ENCODE measurements at places on chromosomes 5 and 9. TPM values are rescaled to one million over a fixed set of nuclear protein-coding genes. Genes with fewer than 3 reads are reported as not detected.
A peak's percentile ranks its signal among the peaks of the same experiment; 100 is the strongest.

Gene PRR16
- 9.1 TPM for total RNA-seq

Gene GPR151
- total RNA-seq: not detected

Gene PCDHA12
- total RNA-seq: 13.8 TPM

Gene FOXD4L5
- 0.11 TPM for total RNA-seq

Gene STPG3
- total RNA-seq: not detected

Gene SLC25A48
- not detected for total RNA-seq

DNA sequence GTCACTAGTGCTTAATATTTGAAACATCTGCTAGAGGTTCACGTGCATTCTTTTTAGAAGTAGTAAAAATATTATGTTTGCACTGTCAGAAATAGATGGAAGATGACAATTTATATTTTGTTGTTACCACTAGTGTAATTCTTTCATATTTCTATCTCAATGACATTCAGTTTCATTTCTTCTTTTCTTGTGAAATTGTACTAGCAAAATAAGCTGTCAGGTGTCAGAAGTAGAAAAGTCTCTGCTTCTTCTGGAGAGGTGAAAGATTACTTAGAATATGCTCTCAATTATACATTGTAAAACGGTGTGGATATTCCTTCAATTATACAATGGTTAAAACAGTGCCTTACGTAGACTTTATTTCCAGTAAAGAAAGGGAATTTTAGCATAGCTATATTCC lies 395.4 kb downstream of the CSNK1G3 start:
- DNase-seq: no peak
- H3K27ac ChIP-seq: no peak overlapping the region
- no peaks in the 10 kb centered on the region for H3K4me1 ChIP-seq
- no peaks in the 10 kb centered on the region for H3K27me3 ChIP-seq
- H3K4me3 ChIP-seq: no peak overlapping the region

DNA sequence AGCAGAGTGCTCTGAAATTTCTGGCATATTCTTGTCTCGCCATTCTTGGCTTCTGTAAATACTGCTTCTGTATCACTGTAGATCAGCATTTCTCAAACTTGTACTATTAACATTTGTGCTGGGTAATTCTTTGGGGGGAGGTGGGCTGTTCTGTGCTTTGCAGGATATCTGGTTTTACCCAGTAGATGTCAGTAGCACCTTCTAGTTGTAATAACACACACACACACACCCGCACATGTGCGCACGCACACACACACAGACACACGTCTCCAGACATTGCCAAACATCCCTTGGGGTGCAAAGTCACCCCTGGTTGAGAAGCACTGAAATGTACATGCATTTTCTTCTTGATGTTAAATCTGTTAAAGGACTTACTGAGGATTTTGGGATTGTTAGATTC lies 304.1 kb downstream of the MAT2B start:
- no peaks in the 10 kb centered on the region for H3K4me1 ChIP-seq
- H3K27me3 ChIP-seq: no peaks in the 10 kb centered on the region
- no peak overlapping the region for H3K4me3 ChIP-seq
- H3K27ac ChIP-seq: no peak overlapping the region
- no peak for DNase-seq

DNA sequence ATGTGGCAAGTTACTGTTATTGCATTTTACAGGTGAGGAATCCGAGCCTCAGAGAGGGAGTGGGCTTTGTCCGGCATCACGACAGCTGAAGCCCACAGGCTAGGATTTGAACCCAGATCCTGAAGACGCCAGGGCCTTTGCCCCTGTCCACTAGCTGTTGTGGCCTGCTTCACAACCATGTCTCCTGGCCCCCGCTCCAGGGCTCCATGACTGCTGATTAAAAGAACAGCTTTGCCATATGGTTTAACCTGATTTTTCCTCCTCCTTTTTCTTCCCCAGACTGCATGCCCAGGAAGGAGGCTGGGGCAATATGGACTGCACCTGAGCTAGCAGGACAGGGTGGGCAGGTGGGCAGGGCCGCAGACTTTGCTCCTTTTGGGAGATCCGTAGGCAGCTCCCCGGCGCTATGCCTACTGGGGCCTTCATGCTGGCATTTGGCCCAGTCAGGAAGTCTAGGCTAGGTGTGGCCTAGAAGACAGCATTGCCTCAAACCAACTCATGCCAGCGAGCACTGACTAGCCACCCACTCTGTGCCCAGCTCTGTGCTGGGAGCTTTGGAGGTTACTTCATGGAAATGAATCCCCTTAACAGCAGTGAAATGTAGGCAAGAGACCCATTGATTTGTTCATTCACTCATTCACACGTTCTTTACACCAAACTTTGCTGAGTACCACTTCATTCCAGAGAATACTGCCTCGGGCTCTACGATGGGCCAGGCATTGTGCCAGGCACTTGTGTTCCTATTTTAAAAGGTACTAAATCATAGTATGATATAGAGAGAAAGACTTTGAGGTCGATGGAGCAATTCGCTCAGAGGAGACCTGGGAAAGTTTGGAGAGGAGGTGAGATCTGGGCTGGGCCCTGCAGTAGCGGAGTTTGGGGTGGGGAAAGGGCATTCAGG lies 94.3 kb upstream of the CPEB4 start:
- no peaks in the 10 kb centered on the region for H3K27me3 ChIP-seq
- H3K27ac ChIP-seq: no peak overlapping the region
- peaks cover 8% of the 10 kb centered on the region for H3K4me1 ChIP-seq
- no peak overlapping the region for H3K4me3 ChIP-seq
- no peaks in the 10 kb centered on the region for H3K36me3 ChIP-seq

- H3K27ac ChIP-seq: no peak overlapping the region
- no peak for DNase-seq
- peaks cover 3% of the 10 kb centered on the region for H3K27me3 ChIP-seq
- H3K4me1 ChIP-seq: no peaks in the 10 kb centered on the region
- H3K4me3 ChIP-seq: no peak overlapping the region
- H3K36me3 ChIP-seq: no peaks in the 10 kb centered on the region
Measured at GRCh38 chr9:36835271-36835996, 198.6 kb downstream of the PAX5 start.

DNA sequence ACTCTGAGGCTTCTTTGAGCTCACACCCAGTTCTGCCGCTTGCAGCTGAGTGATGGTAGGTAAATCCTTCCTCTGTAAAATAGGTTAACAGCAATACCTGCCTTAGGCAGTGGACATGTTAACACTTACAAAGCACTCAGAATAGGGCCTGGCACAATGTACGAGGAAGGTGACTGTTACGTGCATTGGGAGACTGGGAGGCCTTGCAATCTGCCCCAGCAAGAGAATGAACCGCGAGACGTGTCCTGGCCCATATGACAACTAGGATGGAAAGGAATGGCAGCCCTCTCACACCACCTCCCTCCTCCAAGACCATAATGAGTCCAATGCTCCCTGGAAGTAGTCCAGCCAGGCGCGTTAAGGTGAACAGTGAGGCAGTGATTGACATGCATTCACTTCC lies 23.1 kb upstream of the AKNA start:
- H3K4me1 ChIP-seq: peaks cover 10% of the 10 kb centered on the region
- DNase-seq: no peak

GRCh38 chr5:164027738-164028137 lies 522.3 kb downstream of the MAT2B start:
- no peak overlapping the region for H3K27ac ChIP-seq
- no peak overlapping the region for H3K4me3 ChIP-seq
- no peaks in the 10 kb centered on the region for H3K36me3 ChIP-seq
- DNase-seq: no peak

GRCh38 chr5:65086234-65086890 lies 317.6 kb downstream of the CWC27 start:
- no peaks in the 10 kb centered on the region for H3K27me3 ChIP-seq
- no peak overlapping the region for H3K4me3 ChIP-seq
- H3K36me3 ChIP-seq: no peaks in the 10 kb centered on the region
- DNase-seq: no peak
- H3K27ac ChIP-seq: no peak overlapping the region
- no peaks in the 10 kb centered on the region for H3K4me1 ChIP-seq

DNA sequence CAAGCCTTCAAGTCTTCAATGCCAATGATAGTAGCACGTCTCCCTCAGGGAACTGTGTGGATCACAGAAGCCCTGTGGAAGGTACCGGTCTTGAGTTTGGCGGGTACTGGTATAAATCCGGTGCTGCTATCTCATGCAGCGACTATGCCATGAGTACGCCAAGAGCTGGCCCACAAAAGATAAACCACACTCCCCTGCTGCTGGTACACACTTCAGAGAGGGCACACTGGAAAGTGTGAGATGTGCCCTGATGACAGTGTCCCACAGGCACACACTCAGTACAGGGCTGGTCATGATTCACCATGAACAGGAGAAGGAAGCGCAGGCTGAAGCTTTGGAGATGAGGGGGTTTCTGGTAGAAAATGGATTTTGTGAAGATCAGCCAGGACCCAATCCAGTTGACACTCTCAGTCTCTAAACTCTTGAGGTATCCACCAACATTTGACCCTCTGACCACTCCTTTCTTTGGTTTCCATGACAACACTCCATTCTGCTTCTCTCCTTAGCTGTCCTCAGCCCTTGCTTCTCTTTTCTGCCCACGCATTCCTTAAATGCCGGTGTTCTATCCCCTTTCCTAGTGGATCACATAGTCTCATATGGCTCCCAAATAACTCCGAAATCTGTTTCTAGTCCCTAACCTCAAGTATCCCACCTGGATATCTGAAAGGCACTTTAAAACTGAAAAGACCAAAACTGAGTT lies 5.1 kb downstream of the AMACR start:
- no peak for DNase-seq
- H3K4me3 ChIP-seq: no peak overlapping the region
- peaks cover 14% of the 10 kb centered on the region for H3K4me1 ChIP-seq
- no peak overlapping the region for H3K27ac ChIP-seq
- no peaks in the 10 kb centered on the region for H3K27me3 ChIP-seq

- DNase-seq: peak; percentile 89
- no peaks in the 10 kb centered on the region for H3K36me3 ChIP-seq
- no peaks in the 10 kb centered on the region for H3K4me1 ChIP-seq
Measured at GRCh38 chr5:32760091-32760509, 49.0 kb downstream of the NPR3 start.

DNA sequence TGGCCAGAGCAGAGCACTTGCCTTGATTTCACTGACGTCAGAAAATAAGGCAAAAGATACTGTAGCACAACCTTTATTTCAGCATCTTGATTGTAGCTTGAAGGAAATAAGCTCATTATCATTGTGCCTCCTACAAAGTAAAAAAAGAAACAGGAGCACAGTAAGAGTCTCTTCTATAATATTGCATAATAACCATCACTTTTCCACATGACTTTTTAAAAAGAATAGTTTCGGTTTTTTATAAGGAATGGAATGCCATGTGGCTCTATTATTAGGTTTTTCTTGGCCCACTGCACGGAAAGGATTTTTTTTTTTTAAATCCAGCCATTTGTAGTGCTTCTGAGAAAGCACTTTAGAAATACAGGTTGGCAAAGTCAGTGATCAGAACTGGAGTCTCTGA lies 655.3 kb downstream of the LRRC70 start:
- no peak overlapping the region for H3K4me3 ChIP-seq
- H3K27me3 ChIP-seq: no peaks in the 10 kb centered on the region
- H3K27ac ChIP-seq: no peak overlapping the region
- H3K4me1 ChIP-seq: no peaks in the 10 kb centered on the region
- DNase-seq: peak; percentile 7

DNA sequence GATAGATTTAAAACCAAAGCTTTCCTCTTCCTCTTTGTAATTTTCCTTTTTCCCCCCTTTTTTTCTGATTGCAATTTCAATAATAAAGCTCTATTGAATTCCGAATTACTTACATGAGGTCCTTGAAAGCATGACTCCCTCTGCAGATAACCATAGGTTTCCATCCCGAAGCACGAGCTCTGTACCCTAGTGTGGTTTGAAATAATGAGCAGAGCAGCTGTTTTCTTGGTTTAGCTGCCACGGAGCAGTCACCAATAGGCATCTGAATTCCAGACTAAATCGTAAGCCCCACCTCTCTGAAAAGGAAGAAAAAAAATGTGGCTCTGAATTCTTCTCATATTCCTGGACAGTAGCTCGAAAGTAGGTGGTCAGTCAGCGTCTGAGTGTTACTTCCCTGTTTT lies 18.5 kb upstream of the GNE start:
- H3K27ac ChIP-seq: no peak overlapping the region
- H3K4me1 ChIP-seq: peaks cover 6% of the 10 kb centered on the region
- no peaks in the 10 kb centered on the region for H3K36me3 ChIP-seq
- DNase-seq: peak; percentile 88
- H3K4me3 ChIP-seq: peak overlapping the region; percentile 49

GRCh38 chr5:65808818-65809217 lies 86.8 kb downstream of the NLN start:
- peak overlapping the region; percentile 34 for H3K27ac ChIP-seq
- H3K36me3 ChIP-seq: peaks cover 7% of the 10 kb centered on the region
- H3K27me3 ChIP-seq: no peaks in the 10 kb centered on the region

GRCh38 chr9:16811987-16812685 lies 58.3 kb downstream of the BNC2 start:
- no peak overlapping the region for H3K4me3 ChIP-seq
- no peaks in the 10 kb centered on the region for H3K4me1 ChIP-seq
- no peak for DNase-seq
- H3K36me3 ChIP-seq: no peaks in the 10 kb centered on the region
- no peaks in the 10 kb centered on the region for H3K27me3 ChIP-seq
- H3K27ac ChIP-seq: no peak overlapping the region

DNA sequence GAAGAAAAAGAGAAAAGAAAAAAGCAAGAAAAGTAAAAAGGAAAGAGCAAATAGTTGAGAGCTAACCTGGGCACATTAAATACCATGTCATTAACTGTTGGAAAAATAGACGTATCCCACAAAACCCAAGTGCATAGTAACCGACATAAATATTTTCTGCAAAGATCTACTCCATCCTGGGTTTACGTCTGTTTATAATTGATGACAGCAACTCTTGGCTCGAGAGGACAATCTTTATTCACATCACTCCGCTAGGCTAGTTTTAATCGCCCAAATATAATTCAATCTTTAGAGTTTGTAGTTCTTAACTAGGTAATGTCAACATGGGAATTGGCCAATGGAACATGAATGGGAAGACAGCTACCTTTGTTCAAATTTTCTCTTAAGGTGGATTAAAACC lies 321.7 kb upstream of the TNC start:
- no peak for DNase-seq
- no peak overlapping the region for H3K27ac ChIP-seq
- no peaks in the 10 kb centered on the region for H3K27me3 ChIP-seq
- H3K4me1 ChIP-seq: no peaks in the 10 kb centered on the region

DNA sequence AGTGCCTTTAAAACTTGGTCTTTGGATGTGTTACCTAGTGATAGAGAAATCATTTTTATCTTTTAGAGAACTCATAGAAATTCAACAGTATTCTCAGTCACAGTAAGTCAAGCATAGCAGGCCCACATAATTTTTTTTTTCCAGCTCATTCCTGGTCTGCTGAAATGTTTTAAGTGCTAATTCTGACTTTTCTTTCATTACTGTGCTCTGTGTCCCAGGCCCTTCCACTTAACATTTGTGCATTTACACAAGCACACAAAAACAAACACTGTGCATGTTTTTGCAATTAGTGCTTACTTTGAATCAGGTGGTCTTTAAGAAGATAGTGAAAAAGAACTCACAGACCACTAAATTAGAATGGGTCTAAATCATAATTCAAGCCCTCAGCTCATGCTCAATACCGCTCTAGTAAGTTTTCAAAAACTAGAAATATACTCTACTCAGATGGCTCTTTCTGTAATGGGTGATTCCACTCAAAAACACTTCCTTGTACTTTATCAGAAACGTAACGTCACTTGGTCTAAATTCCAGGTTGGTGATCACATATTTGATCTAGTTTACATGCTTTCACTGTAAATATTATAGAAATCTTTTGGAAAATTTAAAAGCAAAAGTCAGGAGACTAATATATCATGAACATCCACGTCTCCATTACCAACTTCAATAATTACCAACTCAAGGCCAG lies 107.8 kb downstream of the PCSK5 start:
- no peaks in the 10 kb centered on the region for H3K27me3 ChIP-seq
- H3K27ac ChIP-seq: no peak overlapping the region
- H3K36me3 ChIP-seq: no peaks in the 10 kb centered on the region
- no peak overlapping the region for H3K4me3 ChIP-seq
- H3K4me1 ChIP-seq: peaks cover 14% of the 10 kb centered on the region
- no peak for DNase-seq

Data from astrocyte (in vitro differentiated cells and primary cell).